ENCODE measurements at places on chromosomes 13 and 19.

DNA sequence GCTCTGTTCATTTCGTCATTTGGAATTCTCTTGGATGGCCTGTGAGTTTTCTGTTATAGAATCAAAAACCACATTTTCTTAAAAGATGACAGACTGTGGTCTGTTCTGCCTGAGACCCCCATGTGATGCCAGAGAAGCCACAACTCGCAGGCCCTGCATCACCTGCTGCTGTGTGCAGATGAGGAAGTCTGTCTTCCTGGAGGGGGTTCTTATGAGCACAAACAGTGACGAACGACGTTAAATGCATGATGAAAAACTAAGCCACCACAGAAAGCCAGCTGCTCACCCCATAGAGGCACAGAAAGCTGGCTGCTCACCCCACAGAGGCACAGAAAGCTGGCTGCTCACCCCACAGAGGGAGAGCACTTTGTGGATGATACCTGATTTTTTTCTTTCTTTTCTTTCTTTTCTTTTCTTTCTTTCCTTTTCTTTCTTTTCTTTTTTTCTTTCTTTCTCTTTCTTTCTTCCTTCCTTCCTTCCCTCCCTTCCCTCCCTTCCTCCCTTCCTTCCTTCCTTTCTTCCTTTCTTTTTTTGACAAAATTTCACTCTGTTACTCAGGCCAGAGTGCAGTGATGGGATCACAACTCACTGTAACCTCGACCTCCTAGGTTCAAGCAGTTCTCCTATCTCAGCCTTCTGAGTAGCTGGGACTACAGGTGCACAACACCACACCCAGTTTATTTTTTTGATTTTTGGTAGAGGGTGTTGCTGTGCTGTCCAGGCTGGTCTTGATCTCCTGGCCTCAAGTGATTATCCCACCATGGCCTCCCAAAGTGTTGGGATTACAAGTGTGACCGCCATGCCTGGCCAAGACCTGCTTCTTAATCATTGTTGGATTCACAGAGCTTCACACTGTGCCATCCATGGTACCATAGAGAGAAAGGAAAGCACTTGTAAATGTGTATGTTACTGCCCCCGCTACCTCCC is 1191.4 kb downstream of the UQCRFS1 start:
- no peak for DNase-seq

DNA sequence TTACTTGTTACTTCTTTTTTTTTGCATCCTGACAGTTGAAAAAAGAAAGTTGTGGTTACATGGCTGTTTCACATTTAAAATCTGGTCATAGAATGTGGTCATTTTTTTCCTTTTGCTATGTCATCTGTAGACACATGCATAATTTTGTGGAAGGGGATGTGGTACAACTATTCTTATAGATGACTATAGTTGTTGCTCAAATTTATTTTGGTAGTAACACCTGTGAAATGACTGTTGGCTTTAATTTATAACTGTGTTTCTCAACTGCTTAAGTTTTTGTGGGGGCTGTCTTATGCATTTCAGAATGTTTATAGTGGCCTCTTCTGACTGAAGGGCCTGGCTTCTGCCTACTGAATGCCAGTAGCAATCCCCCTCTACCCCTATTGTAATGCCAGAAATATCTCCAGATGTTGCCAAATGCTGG is 130.5 kb downstream of the PAN3 start:
- no peak for DNase-seq

DNA sequence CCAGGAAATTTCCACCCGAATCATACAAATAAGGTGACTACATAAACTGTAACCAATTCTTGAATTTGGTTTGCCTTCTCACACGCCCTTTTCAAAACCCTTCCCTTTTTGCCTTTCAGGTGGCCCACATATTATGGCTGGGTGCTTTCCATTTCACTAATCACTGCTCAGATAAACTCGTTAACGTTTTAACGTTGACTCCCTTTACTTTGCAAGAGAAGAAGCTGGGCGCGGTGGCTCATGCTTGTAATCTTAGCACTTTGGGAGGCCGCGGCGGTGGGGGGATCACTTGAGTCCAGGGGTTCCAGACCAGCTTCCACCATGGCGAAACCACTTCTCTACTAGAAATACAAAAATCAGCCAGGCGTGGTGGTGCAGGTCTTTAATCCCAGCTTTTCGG is 19.8 kb upstream of the ZNF91 start:
- no peak for DNase-seq

DNA sequence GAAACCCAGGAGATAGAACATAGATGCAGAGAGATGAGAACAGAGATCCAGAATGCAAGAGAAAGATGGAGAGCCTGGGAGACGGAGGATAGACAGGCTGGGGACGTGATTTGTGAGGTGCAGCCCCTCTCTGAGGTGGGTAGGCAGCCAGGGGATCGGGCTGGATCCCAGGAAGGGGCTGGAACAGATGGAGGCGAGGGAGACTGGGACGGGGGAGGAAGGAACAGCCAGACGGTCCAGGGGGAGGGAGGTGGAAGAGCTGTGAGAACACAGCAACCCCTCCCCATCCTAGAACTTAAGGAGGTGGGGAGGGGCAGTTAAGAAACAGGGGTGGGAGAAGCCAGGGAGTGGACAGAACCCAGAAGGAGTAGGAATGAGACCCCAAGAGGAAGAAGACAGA is 3.1 kb downstream of the SLC17A7 start:
- no peak for DNase-seq

DNA sequence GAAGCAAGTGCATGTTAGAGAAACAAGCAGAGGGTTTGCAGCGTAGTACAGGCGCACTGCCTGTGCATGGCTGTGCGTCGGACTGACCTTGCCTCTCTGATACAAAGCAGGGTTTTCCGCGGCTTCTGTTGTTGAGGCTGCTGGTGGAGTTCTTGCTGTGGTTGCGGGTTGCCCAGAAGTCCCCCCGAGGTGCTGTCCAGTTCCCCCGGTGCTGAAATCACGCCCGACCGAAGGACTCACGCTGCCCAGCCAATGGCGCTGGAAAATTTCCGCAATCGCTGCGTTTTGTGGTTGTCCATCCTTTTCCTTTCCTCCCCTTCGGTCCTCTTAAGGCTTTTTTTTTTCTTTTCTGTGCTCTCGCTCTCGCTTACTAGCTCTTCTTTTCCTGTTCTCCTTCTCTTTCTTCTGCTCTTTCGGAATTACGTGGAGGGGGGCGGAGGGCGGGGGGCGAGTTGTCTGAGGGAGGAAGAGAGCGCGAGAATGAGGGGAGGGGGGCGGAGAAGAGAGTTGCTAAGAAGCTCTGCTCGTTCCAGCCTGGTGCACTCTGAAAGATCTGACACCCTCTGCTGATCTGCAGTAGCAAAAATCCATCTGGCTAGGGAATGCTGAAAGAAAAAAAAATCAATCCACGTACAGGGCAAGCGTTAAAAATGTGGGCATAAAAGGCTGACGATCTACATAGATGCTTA is at the start of gene SLITRK1:
SLITRK1 (minus strand) TSS at position 558 of the 689 bp plus-strand sequence. CDS start 967 bp downstream, outside the sequence.
- no peak for DNase-seq

DNA sequence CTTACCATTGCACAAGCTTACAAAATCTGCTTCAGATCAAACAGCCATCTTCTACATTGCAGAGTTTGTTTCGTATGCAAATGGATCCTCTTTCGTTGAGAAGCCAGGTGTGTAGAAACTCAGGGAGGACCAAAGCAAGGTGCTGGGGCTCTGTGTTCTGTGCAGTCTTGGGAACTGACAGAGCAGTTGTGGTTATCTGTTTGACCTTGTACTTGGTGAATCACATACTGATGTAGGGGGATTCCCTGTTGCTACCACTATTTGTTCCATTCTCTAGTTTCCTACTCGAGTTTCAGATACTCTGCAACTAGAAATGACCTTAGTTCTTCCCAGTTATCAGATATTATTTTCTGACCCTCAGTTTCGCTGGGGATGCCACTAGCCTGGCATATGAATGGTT is 95.2 kb upstream of the CLDN10 start:
- no peak for DNase-seq

DNA sequence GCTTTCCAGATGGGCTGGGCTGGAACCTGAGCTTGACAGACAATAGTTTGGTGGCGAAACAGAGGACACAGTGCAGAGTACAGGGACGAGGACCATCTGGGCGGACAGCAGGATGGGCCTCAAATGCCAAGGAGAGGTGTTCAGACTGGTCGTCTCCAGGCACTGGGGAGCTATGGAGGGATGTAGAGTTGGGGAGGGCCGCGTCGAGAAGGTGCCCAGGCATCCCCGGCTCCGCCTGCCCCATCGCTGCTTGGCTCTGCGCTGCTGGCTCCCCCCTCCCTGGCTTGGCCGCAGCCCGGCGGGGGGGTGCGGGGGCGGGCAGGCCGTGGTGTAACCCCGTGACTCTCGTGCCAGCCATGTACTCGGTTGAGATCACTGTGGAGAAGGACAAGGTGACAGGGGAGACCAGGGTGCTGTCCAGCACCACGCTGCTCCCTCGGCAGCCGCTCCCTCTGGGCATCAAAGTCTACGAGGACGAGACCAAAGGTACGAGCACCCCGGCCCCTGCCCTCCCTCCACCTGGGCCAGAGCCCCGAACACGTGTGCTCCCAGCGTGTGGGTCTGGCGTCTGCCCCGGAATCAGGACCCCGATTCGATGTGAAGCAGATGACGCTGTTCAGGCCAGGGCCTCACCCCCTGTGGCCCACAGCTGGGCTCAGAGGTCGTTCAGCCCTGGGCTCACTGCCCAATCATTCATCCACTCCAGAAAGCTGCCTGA is 10.8 kb upstream of the MISP start:
- DNase-seq: no peak

GRCh38 chr13:44833139-44833538 is 156.1 kb downstream of the NUFIP1 start:
- no peak for DNase-seq

DNA sequence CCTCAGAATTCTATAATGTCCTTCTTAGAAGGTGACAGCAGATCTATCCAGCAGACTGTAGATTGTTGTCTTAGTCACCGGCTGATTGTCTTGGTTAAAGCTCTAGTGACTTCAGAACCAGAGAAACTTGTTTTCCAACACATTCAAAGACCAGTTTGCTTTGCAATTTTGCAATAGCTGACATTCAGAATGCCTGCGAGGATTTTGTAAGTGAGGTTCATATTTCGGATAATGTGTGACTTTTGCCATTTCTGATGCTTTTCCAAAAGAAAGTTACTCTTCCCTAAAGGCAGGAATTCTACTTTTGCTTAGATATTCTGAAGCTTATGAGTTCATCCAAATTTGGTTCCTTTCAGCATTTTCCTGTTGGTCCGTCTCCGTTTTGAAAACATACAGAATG is 13.2 kb downstream of the SPINT2 start:
- DNase-seq: no peak

- DNase-seq: no peak
Observed at GRCh38 chr13:80382576-80382975, 41.6 kb upstream of the SPRY2 start.

DNA sequence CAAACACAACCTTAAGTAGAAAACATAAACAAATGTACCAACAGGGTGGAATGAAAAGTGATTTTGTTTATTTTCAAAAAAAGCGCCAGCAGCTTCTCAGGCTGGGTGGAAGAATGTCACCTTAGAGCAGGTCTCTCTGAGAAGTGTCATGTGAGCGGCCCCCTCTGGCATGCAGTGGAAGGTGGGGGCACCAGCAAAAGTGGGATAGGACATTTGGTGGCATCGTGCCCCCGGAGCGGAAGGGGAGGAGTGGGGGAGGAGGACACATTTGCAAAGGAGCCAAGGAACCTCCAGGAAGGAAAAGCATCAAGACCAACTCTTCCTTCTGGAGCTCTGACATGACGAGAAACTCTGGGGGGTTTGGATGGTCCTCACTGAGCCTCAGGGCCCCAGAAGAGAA is 635.3 kb downstream of the UQCRFS1 start:
- no peak for DNase-seq

DNA sequence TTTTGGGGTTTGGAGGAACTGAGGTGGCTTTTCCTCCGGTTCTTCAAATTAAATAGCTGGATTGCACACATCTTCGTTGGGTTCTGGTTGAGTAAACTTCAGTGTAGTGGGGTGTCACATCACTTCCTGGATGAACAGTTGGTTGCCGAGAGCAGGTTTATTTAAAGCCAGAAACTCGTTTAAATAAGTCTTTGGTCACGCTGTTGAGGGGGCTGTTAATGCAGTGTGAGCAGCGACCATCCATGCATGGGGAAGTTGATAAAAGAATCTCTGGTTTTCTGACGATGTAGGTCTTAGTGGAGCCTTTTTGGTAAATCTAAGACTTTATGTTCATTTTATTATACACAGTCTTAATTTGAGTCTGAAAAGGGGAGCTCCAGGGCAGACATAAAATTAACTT is 351.2 kb upstream of the ARGLU1 start:
- no peak for DNase-seq

- DNase-seq: no peak
Observed at GRCh38 chr13:34361560-34361959, 543.6 kb downstream of the RFC3 start.

DNA sequence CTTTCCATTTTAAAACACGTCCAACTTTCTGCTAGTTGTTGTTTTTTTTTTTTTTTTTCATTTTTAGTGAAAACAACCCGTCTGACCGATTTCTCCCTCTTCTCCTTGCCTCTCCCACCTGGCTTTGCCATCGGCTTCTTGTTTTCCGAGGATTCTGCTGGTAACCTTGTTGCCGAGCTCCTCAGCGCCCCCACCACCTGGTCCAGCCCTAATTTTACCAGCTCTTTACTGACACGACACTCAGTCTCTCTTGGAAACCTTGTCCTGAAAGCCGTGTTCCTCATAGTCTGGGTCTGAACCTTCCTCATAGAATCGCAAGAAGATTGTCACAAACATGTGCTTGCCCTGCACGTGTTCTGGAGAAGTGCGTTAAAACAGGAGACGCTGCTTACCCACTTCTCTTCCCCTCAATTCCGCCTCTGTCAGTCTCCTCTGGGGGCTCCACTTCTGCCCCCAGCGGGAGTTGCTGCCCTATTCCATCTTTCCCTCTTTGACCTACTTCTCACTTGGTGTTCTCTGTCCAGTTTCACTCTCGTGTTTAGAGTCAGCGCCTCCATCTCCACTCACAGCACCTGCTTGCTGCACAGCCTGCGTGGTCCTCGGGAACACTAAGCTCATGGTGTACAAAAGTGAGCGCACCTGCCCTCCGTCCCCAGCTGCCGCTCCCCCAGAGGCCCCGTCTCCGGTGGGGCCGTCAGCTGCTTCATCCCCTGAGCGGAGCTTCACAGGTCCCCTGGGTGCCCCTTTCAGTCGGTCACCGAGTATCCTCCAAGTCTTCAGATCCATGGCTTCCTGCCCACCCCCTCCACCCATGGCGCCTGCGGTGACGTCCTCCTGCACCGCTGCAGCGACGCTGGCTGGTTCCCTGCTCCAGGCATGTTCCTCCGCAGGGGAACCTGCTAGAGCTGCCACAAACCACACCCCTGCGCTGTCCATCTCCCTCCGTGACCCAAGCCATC is 65.1 kb downstream of the TM9SF2 start:
- DNase-seq: no peak

- no peak for DNase-seq
Observed at GRCh38 chr13:97574926-97575325, 141.0 kb downstream of the RAP2A start.

GRCh38 chr19:14375055-14375581 is 6.1 kb upstream of the ADGRE5 start:
- DNase-seq: peak; percentile 63

All from stimulated activated CD4-positive, alpha-beta T cell treated with anti-CD3 and anti-CD28 coated beads, Interleukin-4, amount 100 ng/mL, for 4 hours (primary cell).